ENCODE measurements at places on chromosomes 4 and X.

DNA sequence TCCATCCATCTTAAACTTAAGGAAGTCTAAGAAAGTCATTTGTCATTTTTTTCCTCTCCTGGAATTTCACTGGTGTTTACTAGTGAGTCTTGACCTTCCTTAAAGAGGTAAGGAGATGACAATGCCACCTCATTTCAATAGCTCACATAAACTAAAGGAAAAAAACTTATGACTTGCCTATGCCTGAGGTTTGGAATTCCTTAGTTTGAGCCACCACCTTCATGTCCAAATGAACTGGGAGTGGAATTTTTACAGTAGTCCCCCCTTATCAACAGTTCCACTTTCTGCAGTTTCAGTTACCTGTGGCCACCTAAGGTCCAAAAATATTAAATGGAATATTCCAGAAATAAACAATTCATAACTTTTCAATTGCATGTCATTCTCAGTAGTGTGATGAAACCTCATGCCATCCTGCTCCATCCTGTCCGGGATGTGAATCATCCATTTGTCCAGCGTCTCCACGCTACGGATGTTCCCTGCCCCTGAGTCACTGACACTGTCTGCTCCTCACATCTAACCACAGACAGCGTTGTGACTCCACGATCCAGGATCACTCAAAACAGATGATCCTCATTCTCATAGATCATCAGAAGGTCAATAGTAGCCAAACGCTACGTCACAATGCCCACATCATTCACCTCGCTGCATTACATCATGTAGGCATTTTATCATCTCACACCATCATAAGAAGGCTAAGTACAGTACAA lies 177.4 kb downstream of the SH3KBP1 start:
- DNase-seq = no peak

GRCh38 chr4:52037689-52038102 lies 403 bp downstream of the SGCB start:
- DNase-seq = no peak

- no peak for DNase-seq
Observed at GRCh38 chrX:56564164-56564885, 898 bp downstream of the UBQLN2 start.

- DNase-seq = no peak
Observed at GRCh38 chr4:8099981-8100464, 58.6 kb downstream of the ABLIM2 start.

- no peak for DNase-seq
Observed at GRCh38 chr4:186885289-186885688, 161.6 kb upstream of the FAT1 start.

DNA sequence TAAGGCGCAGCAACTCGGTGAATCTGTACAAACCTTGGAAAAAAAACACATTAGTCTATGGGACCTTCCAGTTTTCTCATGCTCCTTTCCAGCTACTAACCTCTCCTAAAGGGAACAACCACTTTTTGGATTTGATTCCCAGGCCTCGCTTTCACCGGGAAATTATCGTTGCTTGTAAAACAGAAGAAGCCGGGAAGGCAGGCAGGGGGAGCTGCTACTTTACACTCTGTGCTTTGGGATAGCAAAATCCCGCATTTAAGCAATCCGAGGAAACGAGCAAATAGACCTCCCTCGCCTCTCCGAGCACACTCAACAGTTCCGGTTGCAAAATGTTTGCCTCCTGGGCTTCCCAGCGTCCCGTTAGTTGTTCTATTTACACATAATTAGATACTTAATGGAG lies 1.2 kb downstream of the CD38 start:
- no peak for DNase-seq

DNA sequence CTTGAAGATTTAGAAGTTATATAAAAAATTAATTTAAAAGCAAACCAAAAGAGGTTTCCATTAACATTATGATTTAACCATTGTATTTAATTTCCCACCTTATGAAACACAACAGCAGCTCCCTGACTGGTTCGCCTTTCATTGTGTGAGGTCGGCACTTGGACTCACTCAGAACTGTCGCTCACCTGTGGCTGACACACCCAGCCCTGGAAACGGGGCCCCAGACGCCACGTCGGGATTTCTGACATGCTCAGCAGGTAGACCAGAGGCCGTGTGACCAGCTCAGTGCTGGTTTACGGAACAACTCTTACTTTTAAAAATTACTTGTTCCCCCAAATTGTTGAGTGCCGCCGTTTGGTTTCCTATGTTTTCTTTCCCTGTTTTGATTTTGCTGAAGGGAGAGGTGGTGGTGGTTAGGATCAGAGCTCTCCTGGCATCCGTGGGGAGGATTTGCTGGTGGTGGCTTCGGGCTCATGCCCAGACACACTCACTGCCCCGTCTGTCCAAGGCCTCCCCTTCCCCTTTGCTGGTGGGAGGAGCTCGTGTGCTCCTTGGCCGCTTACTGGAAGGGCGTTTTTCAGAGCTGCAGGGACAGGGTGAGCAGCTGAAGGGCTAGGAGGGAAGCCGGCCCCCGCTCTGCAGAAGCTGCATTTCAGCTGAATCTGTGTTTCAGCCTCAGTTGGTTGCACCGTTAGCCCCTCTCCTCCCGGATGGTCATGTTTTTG lies 59.2 kb downstream of the CPLX1 start:
- no peak for DNase-seq

- no peak for DNase-seq
Observed at GRCh38 chrX:24874604-24875247, 141.0 kb downstream of the ARX start.

DNA sequence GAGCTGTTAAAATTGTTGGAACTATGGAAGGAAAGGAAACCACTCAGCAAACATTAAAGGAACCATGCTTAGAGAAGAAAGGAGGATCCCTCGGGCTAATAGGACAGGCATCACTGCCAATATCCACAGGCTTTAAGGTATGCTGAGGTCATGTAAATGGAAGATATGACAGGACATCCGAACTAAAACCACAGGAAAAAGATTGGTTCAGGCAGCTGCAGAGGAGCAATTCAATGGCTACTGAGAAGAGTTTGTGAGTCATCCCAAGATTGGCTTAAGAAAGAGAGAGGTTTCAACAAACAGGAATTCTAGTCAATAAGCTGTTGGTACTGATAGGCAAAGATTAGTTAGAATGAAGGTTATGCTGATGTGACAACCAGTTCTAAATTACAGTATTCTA lies 106.4 kb upstream of the FAM241A start:
- DNase-seq = no peak

GRCh38 chr4:98387345-98388026 lies 126.3 kb downstream of the RAP1GDS1 start:
- DNase-seq = no peak

DNA sequence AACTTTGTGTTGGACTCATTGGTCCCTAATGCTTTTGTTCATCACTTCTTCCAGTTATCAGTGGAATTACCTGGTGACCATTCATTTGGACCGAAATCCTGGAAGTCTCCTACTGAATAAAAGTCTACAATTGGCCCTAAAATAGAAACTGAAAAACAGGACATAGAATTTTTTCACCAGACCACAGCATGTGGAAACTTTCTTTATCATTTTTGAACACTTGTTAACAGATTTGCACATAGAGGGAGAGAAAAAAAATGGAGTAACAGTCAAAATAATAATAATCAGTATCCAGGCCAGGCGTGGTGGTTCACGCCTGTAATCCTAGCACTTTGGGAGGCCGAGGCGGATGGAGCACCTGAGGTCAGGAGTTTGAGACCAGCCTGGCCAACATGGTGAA lies 7.1 kb downstream of the EPGN start:
- DNase-seq = no peak

DNA sequence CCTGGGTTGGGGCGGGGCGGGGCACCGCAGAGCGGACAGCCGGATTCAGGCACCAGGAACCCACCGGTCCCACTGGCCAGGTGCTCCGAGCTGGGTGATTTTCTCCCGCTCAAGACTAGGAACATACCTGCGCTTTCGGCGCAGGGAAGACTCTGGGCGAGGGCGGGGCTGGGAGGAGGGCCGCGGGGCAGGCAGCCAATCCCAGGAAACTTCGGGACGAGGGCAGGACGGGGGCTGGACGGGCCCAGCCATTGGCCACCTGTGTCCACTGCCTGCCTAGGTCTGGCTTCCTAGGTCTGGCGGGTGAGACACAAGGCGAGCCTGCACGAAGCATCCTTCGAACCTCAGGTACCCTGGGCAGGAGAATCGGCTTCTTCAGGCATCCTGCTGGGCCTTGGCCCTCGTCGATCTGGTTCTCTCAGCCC lies 274 bp upstream of the ERVMER34-1 start:
- DNase-seq = no peak

GRCh38 chr4:80876810-80877209 lies 153.7 kb upstream of the BMP3 start:
- no peak for DNase-seq

- no peak for DNase-seq
Observed at GRCh38 chrX:77776659-77777058, 9.4 kb downstream of the ATRX start.

DNA sequence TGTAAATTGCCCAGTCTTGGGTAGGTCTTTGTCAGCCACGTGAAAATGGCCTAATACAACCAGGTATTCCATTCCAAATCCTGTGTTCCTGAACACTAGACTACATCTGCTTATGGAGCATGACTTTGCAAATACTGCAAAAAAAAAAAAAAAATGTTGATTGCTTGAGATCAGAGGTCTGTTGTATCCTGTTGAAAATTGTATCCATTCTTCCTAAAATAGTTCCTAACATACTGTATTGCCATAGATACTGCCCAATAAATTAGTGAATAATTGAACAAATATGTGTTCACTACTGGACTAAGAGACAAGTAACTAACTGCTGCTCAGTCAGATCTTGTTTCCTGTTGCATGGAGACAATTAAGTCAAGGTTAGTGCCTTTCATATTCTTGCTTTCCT lies 164.3 kb upstream of the PABPC4L start:
- DNase-seq = no peak

DNA sequence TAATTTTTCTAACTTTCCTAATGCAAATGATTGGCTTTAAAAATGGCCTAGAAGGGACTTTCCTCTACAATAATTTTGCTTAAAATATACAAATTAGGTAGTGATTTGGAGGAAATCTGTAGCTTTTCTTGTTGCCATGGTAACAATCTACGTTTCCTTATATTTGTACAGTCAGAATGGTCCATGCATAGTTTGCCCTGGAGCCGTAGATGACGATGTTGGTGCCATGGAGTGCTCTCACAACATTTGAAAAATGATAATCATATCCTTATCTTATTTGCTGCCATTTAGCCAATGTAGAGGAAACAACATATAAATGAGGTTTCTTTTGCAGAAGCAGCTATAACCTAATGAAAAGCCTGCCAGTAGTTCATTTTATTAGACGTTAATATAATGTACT lies 89.0 kb upstream of the NMU start:
- no peak for DNase-seq

DNA sequence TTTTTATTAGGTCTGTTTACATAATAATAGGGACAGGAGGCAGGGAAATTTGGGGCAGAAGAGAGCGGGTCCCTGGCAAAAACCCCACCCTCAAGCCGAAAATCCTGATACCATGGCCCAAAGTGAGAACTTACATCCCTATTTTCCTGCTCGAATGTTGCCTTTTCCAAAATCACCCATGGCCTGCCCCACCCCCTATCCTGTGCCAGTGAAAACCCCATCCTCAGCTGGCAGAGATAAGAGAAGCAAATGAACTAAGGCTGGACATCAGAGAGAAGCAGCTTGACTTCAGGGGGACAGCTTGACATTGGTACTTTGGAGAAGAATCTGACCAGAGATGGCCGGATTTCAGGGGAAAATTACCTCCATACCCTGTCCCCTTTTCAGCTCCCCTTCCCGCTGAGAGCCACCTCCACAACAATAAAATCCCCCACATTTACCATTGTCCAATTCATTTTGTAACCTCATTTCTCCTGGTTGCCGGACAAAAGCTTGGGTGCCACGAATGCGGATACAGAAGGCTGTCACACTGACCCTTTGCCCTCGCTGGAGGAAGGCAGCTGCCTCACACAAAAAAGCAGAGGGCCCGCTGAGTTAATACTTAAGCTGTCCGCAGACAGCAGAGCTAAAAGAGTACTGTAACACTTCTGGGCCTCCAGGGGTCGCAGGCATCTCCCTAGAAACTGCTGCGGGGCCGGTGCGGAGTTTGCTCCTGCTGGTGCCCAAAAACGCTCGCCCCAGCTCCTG lies 196.2 kb downstream of the SNCA start:
- DNase-seq = no peak

GRCh38 chrX:35664833-35665232 lies 133.3 kb upstream of the MAGEB16 start:
- no peak for DNase-seq

GRCh38 chr4:178165251-178165950 lies 723.2 kb upstream of the AGA start:
- no peak for DNase-seq

DNA sequence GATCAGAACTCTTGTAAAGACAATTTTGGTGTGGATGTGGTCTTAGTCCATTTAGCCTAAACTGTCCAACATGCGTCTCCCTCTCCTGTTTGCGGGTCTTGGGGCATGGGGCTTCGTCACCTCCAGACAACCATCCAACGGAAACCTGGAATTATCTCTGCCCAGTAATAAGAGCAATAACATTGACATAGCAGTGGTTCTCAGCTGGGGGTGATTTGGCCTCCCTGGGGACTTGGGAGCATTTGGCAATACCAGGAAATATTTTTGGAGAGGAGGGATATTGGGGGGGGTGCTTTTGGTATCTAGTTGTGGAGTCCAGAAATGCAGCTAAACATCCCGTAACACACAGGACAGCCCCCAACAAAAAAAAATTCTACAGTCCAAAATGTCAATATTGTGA lies 47.2 kb downstream of the SEL1L3 start:
- no peak for DNase-seq

- no peak for DNase-seq
Observed at GRCh38 chr4:59122626-59123025, 2012.4 kb upstream of the IGFBP7 start.

GRCh38 chr4:90815569-90815968 lies 688.4 kb downstream of the CCSER1 start:
- no peak for DNase-seq

DNA sequence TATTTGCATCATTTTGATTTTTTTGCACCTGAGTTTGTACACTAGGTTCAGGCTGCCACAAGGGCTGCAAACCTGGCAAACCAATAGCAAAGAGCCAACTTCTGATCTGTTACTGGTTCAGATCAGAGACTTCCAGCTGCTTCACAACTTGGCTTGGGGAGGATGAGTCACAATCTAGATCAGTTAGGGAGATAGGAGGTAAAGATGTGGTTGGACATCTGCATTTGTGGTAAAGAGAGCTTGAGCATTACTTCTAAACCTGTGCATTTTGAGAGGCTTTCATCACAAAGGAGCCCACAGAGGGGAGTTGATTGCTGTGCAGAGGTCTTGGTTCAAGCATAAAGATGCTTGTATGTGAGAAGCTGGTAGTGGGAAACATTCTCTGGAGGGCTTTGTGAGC lies 34.5 kb downstream of the LINC00632 start:
- no peak for DNase-seq

DNA sequence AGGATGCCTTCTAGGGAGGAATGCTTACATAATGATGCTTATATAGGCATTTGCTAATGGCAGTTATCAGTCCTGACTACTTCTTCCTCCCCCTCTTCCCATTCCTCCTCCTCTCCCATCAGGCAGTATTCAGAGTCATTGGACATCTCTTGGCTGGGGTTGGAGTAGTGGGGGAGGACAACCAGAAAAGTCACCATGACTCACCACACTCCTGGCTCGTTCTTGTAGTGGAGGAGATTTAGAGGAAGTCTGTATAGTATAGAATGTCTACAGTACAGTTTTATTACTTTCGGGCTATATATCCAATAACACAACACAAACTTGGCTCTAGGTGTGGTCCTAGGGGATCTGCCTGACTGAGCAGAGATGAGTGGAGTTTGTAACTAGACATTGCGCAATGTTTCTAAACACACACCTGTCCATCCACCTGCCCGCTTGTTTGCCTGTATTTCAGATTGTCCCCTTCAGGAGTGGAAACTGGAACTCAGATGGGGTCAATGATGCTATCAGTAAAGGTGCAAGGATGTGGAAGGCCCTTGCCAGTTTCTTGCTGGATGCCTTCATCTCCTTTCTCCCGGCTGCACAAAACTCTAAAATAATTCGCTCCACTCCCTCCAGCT lies 27.9 kb upstream of the KIAA1210 start:
- DNase-seq = no peak
